Cerebellar nuclear complex (tissue), 1 donor: ENCODE measurements at places on chromosomes 16 and 17.

- peak; percentile 18 for DNase-seq
Measured at GRCh38 chr16:2005646-2006045, 4.0 kb downstream of the ZNF598 start.

DNA sequence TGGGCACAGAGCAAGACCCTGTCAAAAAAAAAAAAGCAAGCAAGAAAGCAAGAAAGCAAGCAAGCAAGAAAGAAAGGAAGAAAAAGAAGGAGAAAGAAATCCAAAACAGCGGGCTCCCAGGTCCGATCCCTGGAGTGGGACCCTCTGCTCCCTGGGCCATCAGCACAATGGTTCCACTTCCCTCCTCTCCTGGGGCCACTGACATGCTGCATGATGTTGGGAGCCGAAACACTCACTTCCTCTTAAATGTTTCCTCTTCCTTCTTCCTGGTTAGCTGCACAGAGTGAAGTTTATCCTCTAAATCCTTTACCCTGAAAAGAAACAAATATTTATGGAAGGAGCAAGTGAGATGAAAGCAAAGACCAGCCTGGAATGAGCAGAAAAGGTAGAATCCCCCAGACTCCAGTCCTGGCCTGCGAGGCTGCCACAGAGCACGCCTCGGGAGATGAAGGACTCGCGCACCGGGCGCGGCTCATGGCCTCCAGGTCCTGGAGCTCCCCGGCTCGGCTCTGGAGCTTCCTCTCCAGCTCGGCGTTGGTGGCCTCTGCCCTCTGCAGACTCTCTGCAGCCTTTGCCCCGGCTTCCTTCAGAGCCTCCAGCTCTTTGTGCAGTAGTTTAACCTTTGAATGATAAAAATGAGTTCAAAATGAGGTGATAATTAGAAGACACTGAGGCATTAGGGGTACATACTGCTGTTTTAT is 19.0 kb downstream of the CCDC57 start:
- DNase-seq, result no peak

GRCh38 chr17:18258356-18259038 is at the start of gene FLII:
TSS of gene FLII (minus strand) at chr17:18258738. CDS start at chr17:18258690, 48 bp downstream.
- no peak for DNase-seq

DNA sequence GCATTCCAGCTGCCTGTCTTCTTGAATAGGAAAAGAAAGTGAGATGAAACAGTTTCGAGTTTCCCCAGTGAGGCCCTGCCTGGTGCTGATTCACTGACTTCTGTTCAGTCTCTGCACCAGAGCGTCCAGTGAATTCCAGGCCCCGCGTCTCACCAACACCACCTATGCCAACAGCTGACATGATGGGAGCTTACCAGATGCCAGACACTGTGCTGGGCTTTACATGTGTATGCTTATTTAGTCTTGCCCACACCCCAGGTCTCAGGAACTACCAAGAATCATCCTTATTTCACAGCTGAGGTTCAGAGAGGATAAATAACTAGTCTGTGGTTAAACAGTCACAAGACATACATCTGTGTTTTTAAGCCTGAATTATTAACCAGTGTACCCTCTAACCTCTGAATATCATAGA is 29.1 kb upstream of the IRX6 start:
- DNase-seq, result no peak

DNA sequence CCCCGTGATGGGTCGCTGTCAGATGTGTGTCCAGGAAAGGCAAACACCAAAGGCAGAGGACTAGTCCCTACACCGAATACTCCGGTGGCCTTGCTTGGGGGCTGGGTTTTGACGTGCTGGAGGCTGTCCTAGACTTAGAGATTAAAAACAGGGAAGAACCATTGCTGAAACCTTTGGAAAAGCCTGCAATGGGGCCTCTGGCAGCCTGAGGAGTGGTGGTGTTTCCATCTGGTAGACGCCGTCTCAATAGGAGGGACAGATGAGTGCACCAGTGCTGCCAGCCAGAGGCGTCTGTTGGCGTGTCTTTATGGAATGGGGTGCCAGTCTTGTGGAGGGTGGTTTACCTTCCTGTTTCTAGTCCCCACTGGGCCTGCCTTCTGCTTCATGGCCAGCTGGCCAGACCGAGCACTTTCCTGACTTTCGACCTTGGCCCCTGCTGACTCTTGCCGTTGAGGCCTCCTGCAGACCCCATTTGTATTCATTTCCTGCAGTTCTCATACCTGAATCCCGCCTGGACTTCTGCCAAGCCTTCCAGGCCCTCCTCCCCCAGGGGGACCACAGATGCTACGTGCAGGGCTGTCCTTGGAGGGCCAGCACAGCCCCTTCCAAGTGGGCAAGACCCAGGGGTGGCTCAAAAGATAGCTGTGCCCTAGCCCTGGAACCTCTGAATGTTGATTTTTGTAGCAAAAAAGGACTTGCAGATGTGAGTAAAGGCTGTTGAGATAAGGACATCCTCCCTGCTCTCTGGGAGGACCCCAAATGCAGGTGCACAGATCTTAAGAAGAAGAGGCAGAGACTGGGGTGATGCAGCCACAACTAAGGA is 1.9 kb upstream of the DNASE1 start:
- no peak for DNase-seq

DNA sequence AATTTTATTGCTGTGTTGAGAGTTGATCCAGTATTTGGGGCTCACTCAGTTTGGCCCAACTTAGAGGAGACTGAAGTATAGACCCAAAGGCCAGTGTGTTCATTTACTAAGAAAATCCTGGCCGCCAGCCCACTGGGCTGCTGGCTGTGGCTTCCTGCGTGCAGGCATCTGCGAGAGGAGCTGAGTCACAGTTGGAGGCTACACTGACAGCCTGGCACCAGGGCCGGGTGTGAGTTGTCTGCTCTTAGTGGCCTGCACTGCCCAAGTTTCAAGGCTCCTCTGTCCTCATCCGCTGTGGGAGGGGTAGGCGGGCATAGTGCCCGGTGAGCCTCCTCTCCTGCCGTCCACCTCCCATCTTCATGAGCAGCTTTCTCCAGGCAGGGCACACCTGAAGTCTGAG is 54.2 kb downstream of the PLD6 start:
- no peak for DNase-seq

GRCh38 chr17:63249256-63250004 is 196.7 kb downstream of the CYB561 start:
- DNase-seq, result no peak

- DNase-seq, result no peak
Measured at GRCh38 chr17:75899353-75899752, 2.6 kb upstream of the TRIM65 start.

- no peak for DNase-seq
Measured at GRCh38 chr17:41322094-41322902, 6.8 kb upstream of the KRTAP17-1 start.

DNA sequence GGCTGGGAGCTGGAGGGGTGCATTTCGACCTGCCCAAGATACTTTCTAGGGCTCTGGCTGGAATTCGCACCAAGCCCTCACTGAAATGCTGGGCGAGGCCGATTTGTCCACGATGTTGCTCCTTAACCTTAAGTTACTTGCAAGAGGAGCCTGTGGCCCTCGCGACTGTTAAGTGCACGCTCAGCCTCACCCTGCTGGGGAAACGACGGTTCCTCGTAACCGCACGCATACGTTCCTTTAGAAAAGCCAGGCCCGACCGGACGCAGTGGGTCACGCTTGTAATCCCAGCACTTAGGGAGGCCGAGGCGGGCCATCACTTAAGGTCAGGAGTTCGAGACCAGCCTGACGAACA is 607 bp upstream of the NCOR1 start:
- no peak for DNase-seq

DNA sequence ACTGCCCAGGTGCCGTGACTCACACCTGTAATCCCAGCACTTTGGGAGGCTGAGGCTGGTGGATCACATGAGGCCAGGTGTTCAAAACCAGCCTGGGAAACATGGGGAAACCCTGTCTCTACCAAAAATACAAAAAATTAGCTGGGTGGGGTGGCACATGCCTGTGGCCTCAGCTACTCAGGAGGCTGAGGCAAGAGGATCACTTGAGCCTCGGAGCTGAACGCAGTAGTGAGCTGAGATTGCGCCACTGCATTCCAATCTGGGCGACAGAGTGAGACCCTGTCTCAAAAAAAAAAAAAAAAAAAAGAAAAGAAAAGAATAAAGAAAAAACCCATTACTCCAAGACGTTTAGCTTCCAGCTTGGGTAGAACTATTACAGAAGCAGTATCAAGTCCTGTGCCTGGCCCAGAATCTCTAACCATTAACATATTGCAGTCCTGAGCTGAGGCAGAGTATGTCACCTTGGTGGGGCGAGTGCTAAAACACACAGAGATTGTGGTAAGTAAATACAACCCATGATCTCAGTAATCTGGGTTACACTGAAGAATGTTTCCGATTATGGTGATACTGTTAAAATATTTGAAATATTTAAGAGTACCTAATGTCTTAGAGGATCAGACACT is 23.2 kb upstream of the CFAP20 start:
- DNase-seq, result no peak

DNA sequence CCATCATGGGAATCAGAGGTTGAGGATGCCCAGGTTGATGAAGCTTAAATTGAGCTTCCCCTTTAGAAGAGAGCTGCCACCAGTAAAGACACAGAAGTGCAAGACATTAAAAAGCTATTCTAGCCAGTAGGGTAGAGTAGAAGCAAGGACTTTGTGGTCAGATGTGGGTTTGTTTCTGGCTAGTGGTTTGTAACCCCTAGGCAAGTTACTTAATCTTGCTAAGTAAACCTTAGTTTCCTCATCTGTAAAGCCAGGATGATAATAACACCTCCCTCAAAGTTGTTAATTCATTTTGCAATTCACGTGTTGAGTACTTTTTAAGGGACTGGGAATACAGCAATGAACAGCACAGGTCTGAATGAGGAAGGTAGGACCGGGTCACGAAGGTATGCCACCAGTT is 3.6 kb downstream of the SNTB2 start:
- DNase-seq, result no peak

DNA sequence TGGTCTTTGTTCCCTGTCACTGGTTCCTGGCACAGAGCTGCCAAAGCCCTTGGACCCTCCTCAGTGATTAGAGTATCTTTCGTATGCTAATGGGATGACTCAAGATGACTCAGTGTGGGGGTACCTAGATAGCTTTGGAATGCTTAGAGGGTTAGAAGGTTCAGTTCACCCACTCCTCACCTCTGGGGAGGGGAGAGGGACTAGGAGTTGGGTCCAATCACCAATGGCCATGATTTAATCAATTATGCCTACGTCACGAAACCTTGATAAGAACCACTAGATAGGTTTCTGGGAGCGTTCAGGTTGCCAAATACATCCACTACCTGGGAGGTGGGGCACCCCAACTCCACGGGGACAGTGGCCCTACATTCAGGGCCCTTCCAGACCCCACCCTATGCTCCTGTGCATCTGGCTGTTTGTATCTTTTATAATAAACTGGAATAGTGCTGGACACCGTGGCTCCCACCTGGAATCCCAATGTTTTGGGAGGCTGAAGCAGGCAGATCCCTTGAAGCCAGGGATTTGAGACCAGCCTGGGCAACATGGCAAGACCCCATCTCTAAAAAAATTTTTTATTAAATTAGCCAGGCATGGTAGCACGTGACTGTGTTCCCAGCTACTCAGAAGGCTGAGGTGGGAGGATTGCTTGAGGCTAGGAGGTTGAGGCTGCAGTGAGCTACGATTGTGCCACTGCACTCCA is 29.2 kb upstream of the LITAF start:
- no peak for DNase-seq

- DNase-seq, result no peak
Measured at GRCh38 chr16:22634954-22635353, 124.3 kb downstream of the NPIPB5 start.

GRCh38 chr17:31328160-31328535 is 6.7 kb upstream of the EVI2A start:
- DNase-seq, result no peak
